Hepatocyte (in vitro differentiated cells): ENCODE measurements at places on chromosomes 7 and 10. TPM values are rescaled to one million over a fixed set of nuclear protein-coding genes. Genes with fewer than 3 reads are reported as not detected.
A peak's percentile ranks its signal among the peaks of the same experiment; 100 is the strongest.

Gene C10orf53
- not detected in 2 replicates for polyA plus RNA-seq

Gene PAX4
- polyA plus RNA-seq: 0.65 and 0.66 TPM in 2 replicates

DNA sequence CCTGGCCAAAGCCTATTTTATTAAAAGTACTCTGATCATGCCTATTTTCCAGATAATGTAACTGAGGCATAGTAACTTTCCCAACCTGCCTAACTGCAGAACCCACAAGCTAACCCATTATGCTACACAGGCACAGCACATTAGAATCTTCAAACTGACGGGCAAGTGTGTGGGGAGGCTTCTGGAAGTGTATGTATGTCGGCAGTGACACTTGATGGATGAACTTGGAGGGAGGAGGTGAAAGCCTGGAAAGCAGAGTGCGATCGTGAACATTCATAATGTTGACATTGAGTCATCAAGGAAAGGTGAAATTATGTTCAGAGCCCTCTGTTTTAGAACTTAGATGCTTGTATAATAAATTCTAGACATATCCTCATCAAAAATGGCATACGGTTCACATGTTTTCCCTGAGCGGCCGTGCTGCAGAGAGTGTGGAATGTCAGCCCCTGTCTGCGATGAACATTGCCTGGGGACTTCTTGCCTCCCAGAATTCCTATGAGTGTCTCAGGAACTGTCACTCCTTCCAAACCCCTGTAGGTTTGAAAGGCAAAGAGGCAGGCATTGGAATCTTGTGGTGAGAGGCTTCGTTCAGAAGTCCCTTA is 102.4 kb downstream of the SLIT1 start:
- peaks cover 30% of the 10 kb centered on the region for H3K27me3 ChIP-seq
- H3K4me3 ChIP-seq: no peak overlapping the region
- H3K27ac ChIP-seq: no peak overlapping the region
- no peak for DNase-seq

GRCh38 chr10:79250259-79250658 is 97.0 kb upstream of the PPIF start:
- H3K27ac ChIP-seq: no peak overlapping the region
- no peaks in the 10 kb centered on the region for H3K36me3 ChIP-seq
- H3K27me3 ChIP-seq: no peaks in the 10 kb centered on the region
- H3K4me3 ChIP-seq: no peak overlapping the region
- DNase-seq: no peak

DNA sequence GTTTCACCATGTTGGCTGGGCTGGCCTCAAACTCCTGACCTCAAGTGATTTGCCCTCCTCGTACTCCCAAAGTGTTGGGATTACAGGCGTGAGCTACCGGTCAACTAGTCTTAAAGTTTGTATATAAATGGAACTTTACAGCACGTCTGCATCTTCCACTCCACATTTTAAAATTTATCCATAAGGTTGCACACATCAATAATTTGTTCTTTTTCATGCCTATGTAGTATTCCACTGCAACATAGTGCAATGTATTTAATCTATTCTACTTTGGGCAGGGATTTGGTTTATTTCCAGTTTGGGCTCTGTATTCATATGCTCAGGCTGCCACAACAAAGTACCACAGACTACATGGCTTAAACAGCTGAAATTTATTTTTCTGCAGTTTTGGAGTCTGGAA is 90.0 kb downstream of the NPTX2 start:
- H3K36me3 ChIP-seq: no peaks in the 10 kb centered on the region
- no peak overlapping the region for H3K4me3 ChIP-seq

DNA sequence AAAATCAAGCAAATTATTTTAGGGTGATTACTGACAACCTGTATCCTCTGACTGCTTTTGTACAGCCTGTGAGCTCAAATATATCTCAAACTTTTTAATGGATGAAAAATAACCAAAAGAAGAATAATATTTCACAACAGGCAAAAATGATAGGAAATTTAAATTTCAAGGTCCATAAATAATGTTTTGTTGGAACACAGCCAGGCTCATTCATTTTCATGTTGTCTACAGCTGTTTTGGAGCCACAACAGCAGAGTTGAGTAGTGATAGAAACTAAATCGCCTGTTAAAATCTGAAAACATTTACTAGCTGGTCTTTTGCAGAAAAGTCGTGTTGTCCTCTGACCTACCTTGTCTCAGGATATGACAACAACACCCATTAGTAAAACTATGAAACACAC is 75.9 kb downstream of the GLI3 start:
- H3K27me3 ChIP-seq: no peaks in the 10 kb centered on the region
- no peak overlapping the region for H3K4me3 ChIP-seq
- peaks cover 9% of the 10 kb centered on the region for H3K4me1 ChIP-seq
- H3K27ac ChIP-seq: no peak overlapping the region

- DNase-seq: no peak
- no peak overlapping the region for H3K4me3 ChIP-seq
- H3K36me3 ChIP-seq: no peaks in the 10 kb centered on the region
- no peaks in the 10 kb centered on the region for H3K27me3 ChIP-seq
- no peak overlapping the region for H3K27ac ChIP-seq
These were observed 3.8 kb downstream of the SSC4D start for GRCh38 chr7:76405738-76406137.

DNA sequence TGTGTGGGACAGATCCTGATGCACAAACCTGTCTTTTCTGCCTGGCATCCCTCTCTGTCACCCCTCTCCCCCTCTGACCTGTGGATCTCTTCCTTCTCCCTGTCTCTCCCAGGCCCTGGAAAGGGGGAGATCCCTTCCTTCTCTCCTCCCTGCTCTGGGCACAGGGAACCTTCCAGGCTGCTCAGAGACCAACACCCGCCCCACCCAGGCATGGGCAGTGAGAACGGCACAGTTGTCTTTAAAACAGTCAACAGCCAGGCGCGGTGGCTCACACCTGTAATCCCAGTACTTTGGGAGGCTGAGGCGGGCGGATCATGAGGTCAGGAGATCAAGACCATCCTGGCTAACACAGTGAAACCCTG is 34.7 kb downstream of the KCNH2 start:
- H3K4me1 ChIP-seq: peaks cover 16% of the 10 kb centered on the region
- H3K27ac ChIP-seq: no peak overlapping the region
- H3K36me3 ChIP-seq: no peaks in the 10 kb centered on the region
- H3K27me3 ChIP-seq: peaks cover 5% of the 10 kb centered on the region
- no peak for DNase-seq
- no peak overlapping the region for H3K4me3 ChIP-seq

- H3K27ac ChIP-seq: no peak overlapping the region
- H3K4me3 ChIP-seq: no peak overlapping the region
- no peaks in the 10 kb centered on the region for H3K27me3 ChIP-seq
- no peaks in the 10 kb centered on the region for H3K36me3 ChIP-seq
- no peak for DNase-seq
These were observed 27.8 kb upstream of the NUB1 start for GRCh38 chr7:151313857-151314256.

DNA sequence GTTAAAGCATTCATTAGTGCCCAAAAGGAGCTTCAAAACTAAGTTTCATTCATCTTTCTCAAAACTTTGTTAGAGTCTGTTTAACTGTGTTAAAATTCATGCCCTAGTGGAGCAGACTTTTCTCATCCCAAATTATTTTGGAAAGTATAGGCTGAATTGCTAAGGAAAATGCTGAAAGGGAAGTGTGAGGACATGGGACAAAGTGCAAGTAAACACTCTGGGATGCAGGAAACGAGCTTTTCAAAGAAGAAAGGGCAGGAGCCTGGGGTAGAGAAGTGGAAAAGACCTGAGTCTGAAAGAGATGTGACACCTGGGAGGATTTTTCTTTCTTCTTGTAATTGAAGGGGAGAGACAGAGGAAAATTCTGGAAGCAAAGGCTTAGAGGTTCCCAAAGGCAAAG is 93.1 kb upstream of the ANKRD1 start:
- no peaks in the 10 kb centered on the region for H3K4me1 ChIP-seq
- peaks cover 2% of the 10 kb centered on the region for H3K27me3 ChIP-seq
- H3K27ac ChIP-seq: no peak overlapping the region
- no peaks in the 10 kb centered on the region for H3K36me3 ChIP-seq
- no peak overlapping the region for H3K4me3 ChIP-seq

DNA sequence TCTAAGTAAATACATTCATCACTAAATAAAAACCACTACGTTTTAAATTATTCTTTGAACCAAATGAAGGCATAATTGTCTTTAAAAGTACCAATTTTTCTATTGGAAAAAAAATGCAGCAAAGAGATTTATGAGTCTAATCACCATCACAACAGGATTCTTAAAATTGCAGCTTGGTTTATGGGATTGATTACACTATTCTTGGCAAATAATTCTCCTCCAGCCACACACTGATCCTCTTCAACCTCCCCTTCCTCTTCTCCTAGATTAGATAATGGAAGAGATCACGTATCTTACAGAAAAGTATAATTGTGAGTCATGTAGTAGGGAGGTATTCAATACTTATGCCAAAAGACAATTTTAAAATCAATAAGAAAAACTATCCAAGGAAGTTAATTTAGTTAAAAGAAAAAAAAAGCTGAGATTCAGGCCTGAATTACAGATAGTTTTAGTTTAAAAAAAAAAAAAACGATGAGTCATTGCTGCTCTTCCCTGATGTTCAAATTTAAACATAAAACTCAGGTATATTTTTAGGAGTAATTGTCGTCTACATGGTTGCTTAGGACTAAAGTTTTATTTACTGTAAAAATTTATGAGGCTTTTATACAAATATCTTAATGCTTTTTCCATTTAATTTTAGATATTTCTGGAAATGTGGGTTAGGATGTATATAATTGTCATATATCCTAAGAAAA is 133.7 kb upstream of the CDK1 start:
- no peaks in the 10 kb centered on the region for H3K36me3 ChIP-seq
- no peak overlapping the region for H3K27ac ChIP-seq
- no peaks in the 10 kb centered on the region for H3K27me3 ChIP-seq
- H3K4me3 ChIP-seq: no peak overlapping the region
- peaks cover 5% of the 10 kb centered on the region for H3K4me1 ChIP-seq
- no peak for DNase-seq

- no peaks in the 10 kb centered on the region for H3K27me3 ChIP-seq
- H3K4me1 ChIP-seq: no peaks in the 10 kb centered on the region
- no peak for DNase-seq
- no peak overlapping the region for H3K27ac ChIP-seq
- no peaks in the 10 kb centered on the region for H3K36me3 ChIP-seq
These were observed 631.4 kb upstream of the POT1 start for GRCh38 chr7:125561006-125561405.

DNA sequence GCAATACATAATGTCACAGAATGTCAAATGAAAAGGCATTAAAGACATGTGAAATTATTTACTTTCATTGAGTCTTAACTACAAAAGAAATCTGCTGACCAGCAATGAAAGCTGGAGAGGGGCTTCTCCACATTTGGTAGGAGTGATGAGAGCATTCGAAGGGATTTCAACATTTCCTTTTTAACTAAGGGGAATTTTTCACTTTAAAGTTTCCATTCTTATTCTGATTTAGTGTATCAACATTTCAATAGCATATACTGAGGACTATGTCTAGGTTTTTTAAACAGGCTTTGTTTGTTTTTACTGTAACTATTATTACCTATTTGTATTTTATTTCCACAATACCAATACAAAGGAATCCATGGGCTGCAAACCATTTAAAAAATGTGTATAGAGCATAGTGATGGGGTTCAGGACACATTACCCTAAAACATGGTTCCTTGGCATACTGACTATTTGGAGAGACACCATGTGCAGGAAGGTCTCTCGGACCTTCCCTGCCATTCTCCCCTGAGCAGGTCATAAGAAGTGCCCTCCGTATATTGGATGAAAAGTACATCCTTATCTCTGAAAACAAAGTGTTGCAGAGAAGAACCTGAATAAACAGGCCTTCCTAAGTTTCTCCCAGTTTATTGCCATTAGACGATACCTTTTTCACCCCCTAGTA is 278.7 kb downstream of the DOCK4 start:
- H3K4me1 ChIP-seq: peaks cover 6% of the 10 kb centered on the region
- DNase-seq: no peak
- no peaks in the 10 kb centered on the region for H3K27me3 ChIP-seq
- no peaks in the 10 kb centered on the region for H3K36me3 ChIP-seq

DNA sequence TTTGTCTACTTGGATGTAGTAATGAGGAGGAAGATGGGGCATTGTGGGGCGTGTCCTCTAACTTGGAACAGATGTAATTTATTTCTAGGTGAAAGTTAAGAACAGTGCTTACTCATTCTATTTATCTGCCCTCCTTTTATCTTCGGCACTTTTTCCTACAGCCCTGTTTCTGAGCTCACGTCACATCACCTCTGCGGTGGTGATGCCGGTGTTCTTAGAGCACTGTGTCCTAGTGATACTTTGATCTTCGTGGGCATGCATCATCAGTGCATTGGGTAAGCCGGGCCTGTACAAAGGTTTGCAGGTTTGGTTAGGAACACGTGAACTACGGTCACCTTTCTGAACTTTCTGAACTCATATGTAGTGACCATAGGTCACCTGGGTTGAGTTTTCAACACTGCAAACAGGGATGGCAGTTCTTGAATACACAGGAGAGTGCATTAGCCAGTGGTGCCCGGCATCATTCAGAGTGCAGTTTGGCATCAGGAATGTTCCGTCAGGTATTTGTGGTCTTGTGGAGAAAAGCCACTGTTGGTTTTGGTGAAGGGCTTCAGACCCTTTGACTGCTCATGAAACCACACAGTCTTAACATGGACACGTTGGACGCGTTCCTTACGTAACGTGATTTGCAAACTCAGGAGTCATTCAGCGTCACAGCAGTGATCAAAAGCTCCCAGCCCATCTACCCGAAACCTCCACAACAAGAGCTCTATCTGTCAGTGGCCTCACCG is 5.6 kb downstream of the POR start:
- H3K4me1 ChIP-seq: peaks cover 13% of the 10 kb centered on the region
- H3K27me3 ChIP-seq: no peaks in the 10 kb centered on the region
- H3K27ac ChIP-seq: peak overlapping the region; percentile 81
- peak; percentile 76 for DNase-seq
- no peak overlapping the region for H3K4me3 ChIP-seq

GRCh38 chr10:5585517-5586206 is 60.9 kb downstream of the CALML3 start:
- no peak for DNase-seq
- no peak overlapping the region for H3K4me3 ChIP-seq
- peaks cover 53% of the 10 kb centered on the region for H3K4me1 ChIP-seq
- no peaks in the 10 kb centered on the region for H3K36me3 ChIP-seq
- no peaks in the 10 kb centered on the region for H3K27me3 ChIP-seq
- peak overlapping the region; percentile 86 for H3K27ac ChIP-seq

DNA sequence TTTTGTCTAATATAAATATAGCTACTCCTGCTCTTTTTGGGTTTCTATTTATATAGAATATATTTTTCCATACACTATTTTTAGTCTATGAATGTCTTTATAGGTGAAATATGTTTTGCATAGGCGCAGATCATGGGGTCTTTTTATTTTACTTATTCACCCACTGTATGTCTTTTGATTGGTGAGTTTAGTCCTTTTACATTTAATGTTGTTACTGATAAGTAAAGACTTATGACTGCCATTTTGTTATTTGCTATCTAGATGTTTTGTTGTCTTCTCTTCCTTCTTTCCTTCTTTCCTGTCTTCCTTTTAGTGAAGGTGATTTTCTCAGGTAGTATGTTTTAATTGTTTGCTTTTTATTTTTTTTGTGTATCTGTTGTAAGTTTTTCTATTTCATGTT is 276.8 kb upstream of the CNTNAP2 start:
- H3K27me3 ChIP-seq: no peaks in the 10 kb centered on the region
- H3K27ac ChIP-seq: no peak overlapping the region
- DNase-seq: no peak

- DNase-seq: no peak
- no peaks in the 10 kb centered on the region for H3K27me3 ChIP-seq
- H3K4me3 ChIP-seq: no peak overlapping the region
- no peaks in the 10 kb centered on the region for H3K36me3 ChIP-seq
- peaks cover 7% of the 10 kb centered on the region for H3K4me1 ChIP-seq
These were observed 19.7 kb upstream of the RPEL1 start for GRCh38 chr10:103225939-103226338.
